Activated CD8-positive, alpha-beta T cell treated with anti-CD3 and anti-CD28 coated beads, Interleukin-2, amount 10 ng/mL, durations not matched to agents 7 days and 5 days (primary cell): ENCODE measurements at places on chromosomes 6 and 20.

DNA sequence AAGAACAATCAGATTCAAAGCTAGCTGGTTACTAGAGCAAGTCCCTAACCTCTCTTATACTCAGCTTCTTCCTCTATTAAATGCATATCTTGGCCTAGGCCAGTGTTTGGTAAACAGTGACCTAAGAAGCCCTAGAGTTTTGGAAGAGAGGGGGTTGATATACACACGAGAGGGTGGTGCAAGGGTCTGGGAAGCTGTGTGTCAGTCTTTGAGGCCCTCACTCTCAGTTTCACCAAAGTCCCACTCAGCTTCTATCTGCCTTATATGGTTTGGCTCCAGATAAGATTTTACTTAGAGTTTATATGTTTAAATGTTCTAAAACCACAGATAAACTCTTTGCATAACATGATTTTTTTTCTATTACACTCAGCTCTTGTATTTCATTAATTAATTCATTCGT lies 526.1 kb upstream of the BTBD3 start:
- no peak for DNase-seq

GRCh38 chr6:162653808-162654207 lies 73.8 kb downstream of the PRKN start:
- no peak for DNase-seq

- DNase-seq, result no peak
Measured at GRCh38 chr6:141056945-141057625, 1075.6 kb upstream of the GJE1 start.

GRCh38 chr6:25112322-25112773 lies 166.8 kb upstream of the CARMIL1 start:
- no peak for DNase-seq

DNA sequence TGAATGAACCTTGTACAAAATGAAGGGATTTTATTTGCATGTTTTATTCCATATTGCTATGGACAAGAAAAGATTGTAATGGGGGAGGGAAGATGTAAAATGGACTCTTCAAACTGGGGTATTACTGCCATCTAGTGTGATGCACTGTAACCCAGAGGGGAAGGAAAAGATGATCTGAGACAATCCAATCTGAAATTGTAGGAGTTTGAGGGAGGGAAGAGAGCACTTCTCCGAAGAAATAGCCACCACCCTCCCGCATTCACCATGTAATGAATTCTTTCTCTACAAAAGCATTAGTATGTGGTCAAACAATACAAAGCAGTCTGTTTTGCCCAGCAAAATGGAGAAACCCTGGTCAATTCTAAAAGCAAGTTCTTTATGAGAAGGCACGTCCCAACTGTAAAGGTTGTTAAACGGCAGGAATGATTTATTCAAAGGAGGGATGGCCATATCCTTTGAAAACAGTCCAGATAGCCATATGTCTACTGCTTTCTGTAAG lies 679.5 kb upstream of the NRSN1 start:
- DNase-seq, result no peak

DNA sequence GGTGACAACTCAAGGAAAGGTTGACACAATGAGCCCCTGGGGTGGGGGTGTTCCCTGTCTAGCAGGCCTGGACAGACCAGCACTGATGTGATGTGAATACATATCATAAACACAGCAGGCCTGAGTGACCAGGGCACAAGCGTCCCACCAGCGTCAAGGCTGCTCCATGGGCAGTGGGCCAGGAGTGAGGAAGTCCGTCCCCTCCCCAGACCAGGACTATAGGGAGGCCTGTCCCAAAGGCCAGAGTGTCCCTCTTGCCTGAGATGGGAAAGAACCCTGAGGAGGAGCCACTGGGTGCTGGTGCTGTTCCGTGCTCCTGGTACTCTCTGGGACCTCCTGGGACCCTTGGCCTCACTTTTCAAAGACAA lies 44.6 kb downstream of the RRBP1 start:
- DNase-seq, result no peak

GRCh38 chr6:56534680-56535419 lies 107.8 kb downstream of the DST start:
- no peak for DNase-seq

- no peak for DNase-seq
Measured at GRCh38 chr6:35797837-35798526, 859 bp upstream of the CLPS start.

DNA sequence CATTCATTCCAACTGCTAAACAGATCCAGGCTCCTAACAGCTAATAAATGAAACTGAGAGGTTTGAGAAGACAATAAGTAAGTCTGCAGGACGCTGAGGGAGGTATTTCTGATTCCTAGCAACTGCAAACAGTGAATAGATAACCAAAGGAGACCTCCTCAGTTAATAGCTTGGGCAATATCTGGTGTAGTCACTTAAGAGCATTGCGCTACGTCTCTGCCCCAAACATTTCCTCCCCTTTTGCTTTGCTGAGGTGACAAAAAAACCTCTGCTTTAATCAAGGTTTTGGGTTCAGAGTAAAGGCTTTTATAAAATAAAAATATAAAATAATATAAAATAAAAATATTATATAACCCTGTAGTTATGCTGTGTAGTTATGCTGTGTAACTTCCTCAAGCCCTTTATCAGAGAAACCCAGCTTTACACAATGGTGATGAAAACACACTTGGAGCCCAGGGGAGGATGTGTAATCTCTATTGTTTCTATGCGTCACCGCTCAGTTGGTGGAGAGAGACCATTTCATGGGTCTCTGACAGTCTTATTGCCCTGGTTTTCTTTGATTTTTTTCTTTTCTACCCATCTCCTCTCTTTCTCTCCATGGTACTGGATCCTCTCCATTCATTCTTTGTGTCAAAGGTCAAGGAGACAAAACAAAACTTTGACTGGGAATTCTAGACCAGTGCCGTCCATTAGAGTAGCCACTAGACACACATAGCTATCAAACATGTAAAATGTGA lies 18.9 kb upstream of the CALHM5 start:
- DNase-seq, result no peak

DNA sequence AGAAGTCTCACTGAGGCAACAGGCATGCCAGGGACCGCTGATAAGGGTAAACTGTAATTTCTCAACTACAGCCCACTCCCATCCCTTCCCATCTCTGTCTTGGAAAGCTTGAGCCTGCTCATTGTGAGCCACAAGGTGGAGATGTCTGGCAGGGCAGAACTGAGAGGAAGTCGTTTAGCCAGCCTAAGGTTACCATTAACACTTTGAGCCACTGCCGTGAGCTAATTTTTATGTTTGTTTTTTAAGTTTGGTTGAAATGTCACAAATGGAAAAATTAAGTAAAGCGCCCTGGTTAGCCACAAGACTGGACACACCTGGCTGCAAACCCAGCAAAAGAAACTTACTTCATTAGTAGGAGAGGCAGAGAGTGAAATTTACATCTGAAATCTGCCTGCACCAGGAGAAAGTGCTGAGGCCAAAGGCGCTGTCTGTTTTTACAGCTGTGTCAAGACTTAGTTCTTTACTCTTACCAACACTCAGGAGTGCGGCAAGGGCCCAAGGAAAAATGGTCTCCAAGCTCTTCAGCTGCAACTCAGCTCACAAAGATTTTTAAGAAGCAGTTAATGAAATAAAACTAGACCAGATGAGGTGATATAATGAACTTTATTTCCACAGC lies 50.0 kb upstream of the FAM83C start:
- DNase-seq, result no peak

DNA sequence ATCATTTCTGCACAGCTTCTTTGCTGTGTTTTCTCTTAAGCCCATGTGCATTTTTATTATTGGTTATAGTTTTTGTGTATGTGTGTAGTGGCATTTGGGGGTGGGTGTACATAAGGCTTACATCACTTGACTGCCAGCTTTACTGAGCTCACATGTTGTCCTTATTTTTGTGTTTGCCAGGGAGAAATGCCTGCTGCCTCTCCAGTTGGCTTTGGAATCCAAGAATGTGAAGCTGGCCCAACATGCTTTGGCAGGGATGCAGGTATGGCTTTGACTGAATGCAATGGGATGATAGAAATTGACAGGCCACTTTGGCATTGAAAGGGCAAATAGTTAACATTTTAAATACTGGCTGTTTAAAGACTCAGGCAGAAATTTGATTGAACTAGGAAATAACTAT lies 11.4 kb downstream of the PBOV1 start:
- no peak for DNase-seq

DNA sequence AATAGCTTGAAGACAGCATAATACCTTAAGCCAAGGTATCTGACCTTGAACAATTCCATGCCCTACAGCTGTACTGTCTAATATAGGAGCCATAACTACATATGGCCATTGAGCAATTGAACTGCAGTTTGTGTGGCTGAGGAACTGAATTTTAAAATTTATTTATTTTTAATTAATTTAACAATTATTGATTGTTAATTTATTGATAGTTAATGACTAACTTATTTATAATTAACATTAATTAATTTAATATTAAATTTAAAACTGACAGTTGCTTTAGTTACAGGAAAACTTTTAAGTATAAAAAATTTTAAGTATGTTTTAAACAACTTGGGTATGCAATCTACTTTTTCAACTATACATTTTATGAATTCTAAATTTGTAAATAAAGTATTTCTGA lies 12.3 kb upstream of the MYB start:
- DNase-seq, result no peak

DNA sequence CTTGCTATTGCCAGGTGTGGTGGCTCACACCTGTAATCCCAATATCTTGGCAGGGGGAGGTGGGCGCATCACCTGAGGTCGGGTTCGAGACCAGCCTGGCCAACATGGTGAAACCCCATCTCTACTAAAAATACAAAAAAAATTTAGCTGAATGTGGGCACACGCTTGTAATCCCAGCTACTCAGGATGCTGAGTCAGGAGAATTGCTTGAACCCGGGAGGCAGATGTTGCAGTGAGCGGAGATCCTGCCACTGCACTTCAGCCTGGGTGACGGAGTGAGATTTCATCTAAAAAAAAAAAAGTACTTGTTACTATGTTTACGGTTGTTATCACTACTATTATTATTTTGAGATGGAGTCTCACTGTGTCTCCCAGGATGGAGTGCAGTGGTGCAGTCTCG lies 3.0 kb downstream of the PPT2 start:
- DNase-seq, result no peak

GRCh38 chr6:56450882-56451739 lies 191.6 kb downstream of the DST start:
- no peak for DNase-seq

DNA sequence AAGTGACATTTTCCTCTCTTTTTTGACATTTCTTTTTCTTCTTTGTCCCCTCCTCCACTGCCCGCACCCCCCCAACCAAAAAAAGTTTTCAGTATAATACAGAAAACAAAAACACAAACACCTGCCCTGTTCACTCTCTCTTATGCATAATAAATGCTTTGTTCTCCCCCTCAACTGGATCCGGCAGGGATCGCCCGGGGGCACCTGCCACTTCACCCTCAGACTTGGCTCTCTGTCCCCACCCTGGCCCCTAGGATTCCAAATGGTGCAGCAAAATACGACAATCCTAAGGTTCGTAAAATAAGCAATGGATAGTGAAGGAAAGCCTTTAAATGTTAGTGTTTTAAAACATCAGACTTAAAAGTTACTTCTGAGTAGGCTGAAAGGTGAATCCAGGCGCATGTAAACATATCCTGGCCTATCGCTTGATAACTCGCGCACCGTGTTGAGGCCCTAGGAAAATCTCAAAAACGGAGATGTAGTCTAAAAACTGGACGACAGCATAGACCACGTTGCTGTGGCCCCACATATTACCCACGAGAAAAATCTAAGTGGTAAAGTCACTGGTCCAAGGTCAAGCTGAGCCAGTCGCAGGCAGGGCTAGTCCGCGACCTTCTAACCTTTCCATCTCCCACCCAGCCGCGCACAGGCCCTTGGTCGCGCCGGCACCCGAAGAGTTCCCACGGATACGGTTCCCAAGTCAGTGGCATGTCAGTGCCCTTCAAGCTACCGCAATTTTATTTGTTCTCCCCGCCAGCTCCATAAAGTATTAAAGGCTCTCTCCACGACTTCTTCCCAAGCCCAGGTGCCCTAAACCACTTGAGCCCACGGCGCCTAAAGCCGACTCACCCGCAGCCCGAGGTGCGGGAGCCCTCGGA lies 130.8 kb downstream of the OGFRL1 start:
- no peak for DNase-seq

DNA sequence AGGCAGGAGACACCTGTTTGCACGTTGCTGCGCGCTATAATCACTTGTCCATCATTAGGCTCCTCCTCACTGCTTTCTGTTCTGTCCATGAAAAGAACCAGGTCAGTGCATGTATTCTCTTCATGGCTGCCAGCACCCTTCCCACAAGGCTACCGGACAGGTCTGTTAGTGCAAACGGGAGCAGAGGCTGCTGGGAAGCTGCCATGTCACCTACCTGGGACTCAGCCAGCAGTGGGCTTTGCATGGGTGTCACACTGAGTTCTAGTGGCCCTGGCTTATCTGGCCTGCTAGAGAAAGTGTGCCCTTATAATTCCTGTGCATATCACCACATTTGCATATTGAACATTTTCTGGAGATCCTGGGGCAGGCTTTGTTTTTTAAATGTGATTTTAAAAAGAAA lies 24.8 kb downstream of the LYRM2 start:
- DNase-seq, result no peak

DNA sequence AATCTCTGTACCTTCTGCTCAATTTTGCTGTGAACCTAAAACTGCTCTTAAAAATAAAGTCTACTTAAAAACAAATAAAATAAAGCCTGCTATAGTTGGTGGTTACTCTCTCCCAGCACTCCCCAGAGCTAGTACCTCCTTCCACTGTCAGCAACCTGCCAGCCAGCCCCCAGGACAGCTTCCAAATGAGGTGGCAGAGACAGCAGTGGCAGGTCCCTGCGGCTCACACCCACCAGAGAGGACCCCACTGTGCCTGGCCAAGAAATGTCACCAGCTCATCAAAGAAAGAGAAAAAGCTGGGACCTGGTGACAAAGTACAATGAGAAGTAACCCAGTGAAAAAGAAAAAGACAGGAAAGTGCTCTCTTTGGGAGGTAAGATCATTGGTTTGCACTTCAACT lies 15.2 kb downstream of the APMAP start:
- peak; percentile 11 for DNase-seq

DNA sequence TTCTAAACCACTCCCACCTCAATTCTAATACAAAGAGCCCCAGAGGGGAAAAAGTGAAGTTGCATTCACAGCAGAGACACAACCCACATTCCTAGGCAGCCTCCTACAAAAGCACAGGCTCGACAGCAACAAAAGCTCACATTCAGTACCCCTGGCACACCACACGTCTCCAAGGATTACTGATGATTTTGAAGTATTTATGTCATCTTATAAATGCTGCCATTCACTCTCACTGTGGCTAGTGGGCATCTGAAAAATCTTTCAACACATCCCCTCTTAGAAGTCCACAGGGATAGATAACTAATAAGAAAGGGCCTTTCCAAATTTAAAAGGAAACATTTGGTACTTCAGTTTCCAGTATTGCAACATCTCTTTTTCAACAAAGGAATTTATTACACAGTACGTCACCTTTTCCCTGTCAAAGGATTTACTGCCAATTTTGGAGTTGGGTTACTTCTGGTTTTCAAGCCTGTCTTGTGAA lies 146.7 kb downstream of the TASP1 start:
- DNase-seq, result no peak
